Right kidney (tissue), 9 donors: ENCODE measurements at places on chromosomes 3 and 15.

DNA sequence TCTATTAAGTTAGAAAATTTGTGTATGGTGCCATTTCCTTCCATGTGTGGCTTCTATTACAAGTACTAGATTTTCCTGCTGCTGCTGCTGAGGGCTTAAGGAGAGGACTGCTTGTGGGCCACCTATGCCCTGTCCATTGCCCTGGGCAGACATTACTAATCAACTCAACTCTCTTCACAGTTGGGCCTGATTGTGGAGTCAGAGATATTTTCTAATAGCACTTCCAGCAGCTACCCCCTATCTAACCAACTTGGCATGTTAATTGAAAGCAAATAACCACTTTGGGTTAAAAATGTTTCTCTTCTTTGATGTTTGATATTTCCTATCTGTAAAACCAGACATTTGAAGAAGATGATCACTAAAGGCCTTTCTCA lies 242.0 kb downstream of the EDEM1 start:
- no peak for DNase-seq

- DNase-seq: no peak
These were observed 12.8 kb upstream of the MEIS2 start for GRCh38 chr15:37112971-37113670.

DNA sequence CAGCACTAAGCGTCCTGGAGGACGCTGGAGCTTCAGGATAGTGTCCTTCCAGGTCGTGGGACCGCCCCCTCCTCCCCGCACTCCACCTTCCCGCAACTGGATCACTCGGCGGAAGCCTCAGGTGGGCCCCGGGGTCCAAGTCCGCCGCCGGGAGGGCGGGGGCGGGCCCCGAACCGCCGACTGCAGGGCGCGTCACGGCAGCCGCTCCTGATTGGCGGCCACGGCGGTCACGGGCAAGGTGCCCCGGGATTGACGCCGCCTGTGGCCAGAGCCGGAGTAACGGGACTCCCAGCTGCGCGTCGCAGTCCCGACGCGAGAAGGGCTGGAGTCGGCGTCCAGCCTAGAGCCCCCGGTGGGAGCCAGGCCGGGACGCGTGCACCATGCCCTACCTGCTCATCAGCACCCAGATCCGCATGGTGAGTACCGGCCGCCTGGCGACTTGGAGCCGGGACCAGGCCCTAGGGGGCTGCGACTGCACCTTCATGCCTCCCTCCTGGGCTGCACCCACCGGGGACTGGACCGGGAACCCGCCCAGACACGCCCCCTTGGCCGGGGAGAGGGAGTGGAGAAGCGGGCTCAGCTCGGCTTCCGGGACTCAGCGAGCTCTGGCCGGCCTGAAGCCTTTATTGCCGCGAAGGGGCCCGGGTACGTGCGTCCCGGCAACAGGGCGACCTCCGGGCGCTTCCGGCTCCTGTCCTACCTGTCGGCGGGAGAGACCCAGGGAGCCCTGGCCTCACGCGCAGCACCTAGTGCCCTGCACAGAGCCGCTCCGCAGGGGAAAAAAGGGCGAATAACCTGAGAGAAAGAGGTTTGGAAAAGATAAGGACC lies at the start of gene GCHFR:
Gene GCHFR (plus strand): TSS at position 268 of the 828 bp plus-strand sequence. CDS start 113 bp downstream, at position 381.
- peak; percentile 92 for DNase-seq

- no peak for DNase-seq
These were observed 35.4 kb downstream of the BCL2L10 start for GRCh38 chr15:52076889-52077781.

DNA sequence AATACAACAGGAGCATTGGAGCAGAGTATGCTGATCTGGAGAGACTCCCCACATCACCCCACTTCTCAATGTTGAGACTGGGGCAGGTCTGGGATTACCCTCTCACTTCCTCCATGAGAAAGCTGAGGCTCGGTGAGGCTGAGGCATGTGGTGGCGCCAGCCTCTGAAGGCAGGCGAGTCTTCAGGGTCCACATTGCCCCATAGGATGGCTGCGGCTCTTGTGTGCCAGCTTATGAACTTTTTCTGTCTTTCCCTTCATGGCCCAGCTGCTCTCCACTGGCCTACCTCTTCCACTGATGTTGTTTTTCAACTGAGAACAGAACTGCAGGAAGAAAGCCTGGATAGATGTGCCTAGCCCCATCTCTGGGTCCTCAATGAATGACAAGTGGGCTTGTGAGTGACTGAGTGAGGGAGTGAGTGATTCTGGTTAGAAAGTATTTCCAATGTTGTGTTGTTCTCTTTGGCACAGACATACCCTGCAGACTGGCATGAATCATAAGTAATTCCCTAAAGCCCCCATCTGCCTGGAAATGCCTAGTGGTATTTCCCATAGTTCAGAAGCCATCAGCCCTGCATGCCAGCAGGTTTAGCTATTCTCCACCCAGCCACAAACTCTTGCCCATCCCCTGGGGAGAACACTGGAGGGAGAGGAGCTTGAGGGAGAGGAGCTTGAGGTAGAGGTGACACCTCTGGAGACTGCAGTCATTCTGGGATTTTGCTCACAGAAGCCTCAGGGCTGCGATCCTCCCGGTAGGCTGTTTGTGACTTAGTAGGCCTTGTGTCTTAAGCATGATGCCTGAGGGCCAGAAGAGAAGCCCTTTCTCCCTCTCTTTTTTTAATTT lies 56.9 kb downstream of the AMOTL2 start:
- DNase-seq: no peak

- no peak for DNase-seq
These were observed 80.2 kb downstream of the WNT5A start for GRCh38 chr3:55406696-55407425.

DNA sequence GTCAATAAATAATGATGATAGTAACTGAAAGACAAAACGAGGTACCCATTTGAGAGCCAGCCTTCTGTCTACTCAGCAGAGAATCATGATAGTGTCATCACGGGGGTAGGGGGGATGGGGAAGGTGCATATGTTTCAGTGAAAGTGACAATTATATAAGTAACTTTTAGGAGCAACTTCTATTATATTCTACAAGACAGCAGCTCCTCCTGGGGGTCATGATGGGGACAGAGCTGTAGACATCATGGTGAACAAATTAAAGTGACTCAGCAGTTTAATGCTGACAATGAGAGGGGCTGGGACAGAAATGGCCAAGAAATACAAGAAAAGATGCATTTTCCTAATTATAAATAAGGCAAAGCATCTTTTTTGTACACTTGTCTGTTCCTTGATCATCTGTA lies 11.8 kb downstream of the CAPN3 start:
- DNase-seq: no peak

GRCh38 chr3:128710816-128711433 lies 15.1 kb upstream of the RAB7A start:
- DNase-seq: no peak

GRCh38 chr3:18747383-18747782 lies 322.2 kb upstream of the SATB1 start:
- no peak for DNase-seq
